ENCODE measurements at places on chromosomes 6 and 20.

- no peak for DNase-seq
Measured at GRCh38 chr6:30555816-30556065, 548 bp downstream of the GNL1 start.

DNA sequence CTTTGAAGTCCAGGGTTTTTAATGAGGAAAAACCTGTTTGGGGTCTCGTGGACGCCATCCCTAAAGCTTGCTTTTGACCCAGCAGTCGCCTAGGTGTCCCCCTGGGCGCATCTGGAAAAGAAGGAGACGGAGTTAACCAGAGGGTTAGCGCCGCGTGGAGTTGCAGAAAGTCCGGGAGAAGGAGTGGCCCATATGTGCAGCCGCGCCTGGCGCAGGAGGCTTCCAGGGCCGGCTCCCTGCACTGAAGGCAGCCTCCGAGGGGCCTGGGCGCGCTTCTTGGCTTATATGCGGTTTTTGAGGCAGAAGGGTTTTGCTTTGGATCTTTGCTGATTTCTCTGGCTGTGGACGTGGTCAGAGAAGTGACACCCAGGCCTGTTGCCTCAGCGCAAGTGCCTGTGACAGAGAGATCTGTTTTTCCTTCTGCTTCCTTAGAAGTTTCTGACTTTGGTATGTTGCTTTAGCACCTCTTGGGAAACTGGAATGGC is 987 bp downstream of the TMEM181 start:
- DNase-seq: no peak

DNA sequence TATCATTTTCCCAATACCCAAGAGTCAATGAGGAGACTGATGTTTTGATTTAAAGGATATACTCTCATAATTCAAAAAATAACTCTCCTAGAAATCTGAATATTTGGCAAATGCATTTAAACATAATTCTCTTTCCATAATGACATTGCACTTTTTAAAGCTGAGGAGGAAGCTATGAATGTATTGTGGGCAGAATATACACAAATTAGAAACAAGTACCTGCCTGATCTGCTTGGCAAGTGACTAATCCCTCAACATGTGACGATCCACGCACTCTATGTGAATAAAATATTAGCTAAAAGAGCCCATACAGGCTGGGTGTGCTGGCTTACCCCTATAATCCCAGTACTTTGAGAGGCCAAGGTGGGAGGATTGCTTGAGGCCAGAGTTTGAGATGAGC is 88.3 kb upstream of the CCDC28A start:
- no peak for DNase-seq

DNA sequence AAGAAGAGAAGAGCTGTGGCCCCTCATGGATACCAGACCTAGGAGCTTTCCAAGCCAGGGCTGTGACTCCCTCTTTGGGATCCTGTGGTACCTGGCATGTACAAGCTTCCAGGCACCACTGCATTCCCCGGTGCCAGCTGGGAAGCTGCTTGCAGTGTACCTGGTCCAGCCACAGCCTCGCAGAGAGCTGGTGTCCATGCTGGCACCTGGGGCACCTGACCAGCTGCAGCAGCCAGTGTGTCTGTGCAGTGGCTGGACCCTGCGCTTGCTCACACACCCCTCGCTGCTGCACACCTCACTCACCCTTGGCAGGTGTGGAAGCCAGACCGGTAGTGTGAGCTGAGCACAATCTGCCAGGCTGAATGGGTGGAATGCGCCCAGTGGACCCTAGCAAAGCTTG is 190.9 kb upstream of the MAN1A1 start:
- no peak for DNase-seq

- no peak for DNase-seq
Measured at GRCh38 chr6:131731224-131731623, 20.4 kb upstream of the CTAGE9 start.

- DNase-seq: no peak
Measured at GRCh38 chr6:140193269-140193668, 818.8 kb upstream of the CITED2 start.

- DNase-seq: no peak
Measured at GRCh38 chr6:152554851-152555250, 82.3 kb downstream of the SYNE1 start.

GRCh38 chr6:131053546-131054240 is 9.4 kb downstream of the EPB41L2 start:
- no peak for DNase-seq

- DNase-seq: no peak
Measured at GRCh38 chr6:17602888-17603287, 2.8 kb downstream of the FAM8A1 start.

GRCh38 chr6:4772750-4773149 is 3.5 kb upstream of the CDYL start:
- DNase-seq: no peak

- no peak for DNase-seq
Measured at GRCh38 chr6:15952231-15953151, 176.4 kb upstream of the MYLIP start.
